ENCODE measurements at places on chromosomes 3 and 15.

GRCh38 chr15:60344987-60345386 lies 52.8 kb downstream of the ANXA2 start:
- no peak for DNase-seq

DNA sequence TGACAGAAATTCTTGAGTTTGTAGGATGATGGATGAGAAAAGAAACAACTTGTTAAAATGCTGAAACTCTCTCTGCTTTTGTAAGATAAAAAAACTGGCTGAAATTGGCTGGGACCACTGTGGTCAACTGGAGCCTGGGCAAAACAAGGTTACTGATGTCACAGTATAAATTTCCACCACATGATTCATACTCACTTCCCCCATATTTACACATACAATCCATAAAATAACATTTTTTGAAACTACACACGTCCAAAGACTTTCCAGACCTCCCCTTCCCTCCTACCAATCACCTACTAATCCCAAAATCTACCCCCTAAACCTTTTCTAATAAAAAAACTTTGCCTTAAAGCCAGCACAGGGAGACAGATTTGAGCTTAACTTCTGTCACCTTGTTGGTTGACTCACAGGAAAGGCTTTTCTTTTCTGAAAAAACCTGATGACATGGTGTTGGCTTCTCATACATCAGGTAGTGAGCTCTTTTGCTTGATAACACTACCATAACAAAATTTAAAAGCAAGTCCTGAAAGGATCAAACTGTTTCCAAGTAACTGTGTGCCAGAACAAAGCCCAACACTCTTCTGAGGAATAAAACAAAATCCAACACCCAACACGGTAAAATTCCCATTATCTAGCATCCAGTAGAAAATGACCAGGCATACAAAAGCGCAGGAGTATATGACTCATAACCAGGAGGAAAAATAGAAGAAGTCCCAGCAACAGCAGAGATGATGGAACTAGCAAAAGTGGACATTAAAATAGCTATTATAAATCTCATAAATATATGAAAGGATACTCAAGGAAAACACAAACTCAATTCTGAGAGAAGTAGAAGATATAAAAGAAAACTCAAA lies 87.3 kb upstream of the SNRK start:
- no peak for DNase-seq

DNA sequence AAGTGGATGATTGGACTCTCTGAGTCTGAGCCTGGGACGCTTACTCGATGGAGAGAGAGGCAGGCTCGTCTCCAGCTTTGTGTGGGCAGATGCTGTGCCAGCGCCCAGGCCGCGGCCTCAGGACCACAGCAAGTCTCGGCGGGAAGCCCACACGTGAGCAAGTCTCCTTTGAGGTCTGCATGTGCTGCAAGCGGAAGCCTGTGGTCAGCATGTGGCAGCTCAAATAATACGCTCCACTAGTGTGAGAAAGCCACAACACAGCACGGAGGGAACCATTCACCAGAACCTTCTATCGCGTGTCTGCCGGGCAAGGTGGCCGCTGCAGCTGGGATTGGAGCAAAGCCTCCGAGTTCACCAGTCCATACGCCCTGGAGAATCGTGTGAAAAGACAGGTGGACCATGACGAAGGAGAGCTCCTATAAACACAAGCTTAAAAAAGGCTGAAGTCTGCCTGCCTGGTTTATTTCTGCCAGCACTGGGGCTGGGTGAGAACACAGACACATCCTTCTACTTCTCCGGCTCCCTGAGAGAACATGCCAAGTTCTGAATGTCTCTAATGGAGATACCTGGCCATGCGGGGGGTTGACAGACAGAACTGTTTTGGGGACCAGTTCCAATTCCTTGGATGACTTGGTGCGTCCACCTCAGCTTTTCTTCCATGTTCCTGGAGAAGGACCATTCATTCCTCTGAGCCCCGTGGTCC lies 82.0 kb upstream of the LRIG1 start:
- DNase-seq: no peak

DNA sequence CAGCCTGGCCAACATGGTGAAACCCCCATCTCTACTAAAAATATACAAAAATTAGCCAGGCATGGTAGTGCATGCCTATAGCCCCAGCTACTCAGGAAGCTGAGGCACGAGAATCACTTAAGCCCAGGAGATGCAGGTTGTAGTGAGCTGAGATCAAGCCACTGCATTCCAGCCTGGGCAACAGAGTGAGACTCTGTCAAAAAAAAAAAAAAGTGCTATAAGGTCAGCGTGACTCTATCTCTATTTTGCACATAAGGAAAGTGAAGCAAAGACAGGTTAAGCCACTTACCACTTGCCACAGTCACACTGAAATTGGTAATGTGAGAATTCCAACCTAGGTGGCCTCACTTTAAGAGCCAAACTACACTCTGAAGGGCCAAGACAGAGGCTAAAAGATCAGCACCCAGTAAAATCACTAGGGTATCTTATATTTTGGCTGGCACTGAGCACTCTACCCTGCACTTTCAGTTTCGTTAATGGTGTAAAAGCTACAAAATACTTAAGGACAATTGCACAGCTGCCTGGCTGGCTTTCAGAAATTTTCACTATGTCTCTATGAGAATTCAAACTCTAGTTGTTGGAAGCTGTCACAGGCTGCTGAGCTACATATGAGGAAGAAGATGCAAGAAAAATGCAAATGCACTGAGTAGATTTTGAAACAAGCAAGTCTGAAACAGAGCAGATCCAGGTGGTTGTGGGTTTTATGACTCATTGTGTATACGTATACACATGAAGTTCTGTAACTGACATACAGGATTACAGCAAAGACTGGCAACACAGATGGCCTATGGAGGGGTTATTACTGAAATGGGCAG lies 32.7 kb downstream of the TRANK1 start:
- no peak for DNase-seq

DNA sequence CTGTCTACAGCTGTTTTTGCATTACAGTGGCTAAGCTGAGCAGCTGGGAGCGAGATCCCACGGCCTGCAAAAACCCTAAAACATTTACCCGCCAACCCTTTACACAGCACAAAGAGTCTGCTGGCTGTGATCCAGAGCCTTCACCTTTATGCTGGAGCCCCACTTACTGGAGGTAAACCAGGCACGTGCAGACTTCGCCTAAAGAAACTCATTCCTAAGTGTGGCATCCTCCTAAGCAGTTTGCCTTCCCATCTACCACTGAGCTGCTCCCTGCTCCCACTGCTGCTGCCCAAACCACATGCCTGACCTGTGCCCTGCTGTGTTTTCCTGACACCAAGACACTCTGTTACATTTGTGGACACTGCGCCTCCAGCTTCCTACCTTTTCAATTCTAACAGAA lies 53.0 kb downstream of the CHSY1 start:
- no peak for DNase-seq

- no peak for DNase-seq
Observed at GRCh38 chr3:50120364-50121071, 31.8 kb downstream of the RBM5 start.

DNA sequence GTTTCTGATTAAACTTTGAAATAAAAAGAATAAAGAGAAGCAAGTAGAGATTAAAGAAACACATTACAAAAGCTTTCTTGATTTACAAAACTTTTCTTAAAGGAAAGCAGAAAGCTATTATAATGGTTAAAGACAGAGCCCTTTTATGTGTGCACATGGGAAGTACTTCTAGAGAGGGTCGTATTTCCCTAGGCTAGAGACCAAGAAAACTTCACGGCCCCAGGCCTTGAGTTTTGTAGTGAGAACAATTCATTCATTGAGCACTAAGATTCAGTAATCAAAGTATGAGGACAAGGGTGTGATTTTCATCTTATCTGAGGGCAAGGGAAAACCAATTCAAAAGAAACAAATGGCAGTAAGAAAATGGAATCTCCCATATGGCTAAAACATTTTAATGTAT lies 854.1 kb downstream of the ROBO1 start:
- DNase-seq: no peak

- no peak for DNase-seq
Observed at GRCh38 chr3:55118451-55118850, 190.6 kb upstream of the LRTM1 start.

DNA sequence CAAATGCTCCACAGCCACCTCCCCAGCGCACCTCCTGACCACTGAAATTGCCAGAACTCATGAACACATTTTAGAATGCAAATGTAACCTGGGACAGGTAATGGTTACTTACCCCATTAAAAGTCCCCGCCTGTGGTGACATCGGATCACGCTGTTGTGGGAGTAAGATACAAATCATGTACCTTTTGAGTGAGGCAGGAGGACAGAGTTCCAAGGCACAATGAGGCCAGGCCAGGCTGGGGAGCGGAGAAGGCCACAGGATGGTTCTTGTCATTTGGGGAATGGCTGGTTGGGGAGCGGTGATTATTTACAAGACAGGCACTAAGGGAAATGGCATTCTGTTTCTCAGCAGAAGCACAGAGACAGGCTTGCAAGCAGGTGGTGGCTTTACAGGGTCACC lies 490.0 kb downstream of the EDEM1 start:
- no peak for DNase-seq

DNA sequence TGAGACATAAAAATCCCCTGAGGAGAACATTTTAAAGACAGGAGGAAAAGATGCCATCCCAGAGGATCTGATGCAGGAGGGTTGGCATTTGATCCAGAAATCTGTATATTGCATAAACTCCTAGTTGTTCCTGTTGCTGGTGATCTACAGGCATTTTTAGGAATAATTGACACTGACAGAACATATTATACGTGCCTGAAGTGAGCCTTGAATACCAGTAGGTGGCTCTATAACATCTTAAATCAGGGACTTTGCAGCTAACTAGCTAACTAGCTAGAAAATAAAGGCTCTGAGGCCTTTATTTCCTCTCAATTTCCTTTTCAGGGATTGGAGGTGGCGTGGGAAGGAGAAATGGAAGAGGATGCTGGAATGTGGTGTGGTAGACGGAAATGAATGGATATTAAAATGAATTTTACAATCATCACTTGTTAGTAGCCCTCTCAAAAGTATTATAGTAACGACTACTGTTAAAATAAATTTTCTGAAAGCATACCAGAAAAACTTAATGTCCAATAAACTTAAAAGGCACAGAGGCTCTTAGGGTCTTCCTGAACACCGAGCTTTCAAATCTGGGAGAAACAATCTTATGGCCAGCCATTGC lies 73.8 kb upstream of the ZBED2 start:
- no peak for DNase-seq

DNA sequence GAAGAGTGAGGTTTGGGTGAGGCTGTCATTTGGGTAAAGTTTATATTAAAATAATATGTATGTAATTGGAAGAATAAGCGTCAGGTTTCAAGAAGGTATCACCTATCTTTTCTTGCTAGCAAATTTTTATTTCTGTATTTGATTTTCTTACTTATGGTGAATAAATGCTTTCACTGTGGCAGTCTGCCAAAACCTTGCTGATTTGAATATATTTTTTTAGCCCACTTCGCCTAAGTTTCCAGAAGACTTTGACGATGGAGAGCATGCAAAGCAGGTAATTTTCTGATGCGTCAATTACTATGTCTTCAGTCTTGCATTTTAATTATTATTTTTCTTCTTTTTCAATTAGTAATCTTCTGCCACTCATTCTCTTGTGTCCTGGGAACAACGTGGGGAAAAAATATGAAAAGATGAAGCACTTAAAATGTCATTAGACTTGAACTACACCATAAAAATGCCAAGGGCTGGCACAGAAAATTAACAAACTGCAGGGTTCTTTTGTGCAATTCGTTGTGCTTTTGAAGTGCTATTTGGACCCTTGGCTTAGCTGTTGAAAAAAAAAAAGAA lies 40.4 kb downstream of the SRP14 start:
- DNase-seq: no peak

- DNase-seq: no peak
Observed at GRCh38 chr3:134249296-134249841, 1.3 kb downstream of the RYK start.

DNA sequence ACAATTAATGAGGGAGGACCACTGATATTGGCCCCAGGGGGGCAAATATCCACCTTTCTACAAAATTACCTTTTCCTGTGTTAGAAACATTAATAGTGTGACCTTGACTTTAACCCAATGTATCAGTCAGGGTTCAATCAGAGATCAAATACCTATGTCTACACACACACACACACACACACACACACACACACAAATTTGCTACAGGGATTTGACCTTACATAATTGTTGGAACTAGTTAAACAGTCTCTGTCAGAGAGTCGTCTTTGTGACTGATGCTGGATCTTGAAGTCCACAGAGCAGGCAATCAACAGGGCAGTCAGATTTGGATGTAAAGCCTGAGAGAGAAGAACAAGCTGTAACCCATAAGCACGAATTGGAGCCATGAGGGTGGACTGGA lies 32.5 kb downstream of the TM4SF4 start:
- no peak for DNase-seq

- no peak for DNase-seq
Observed at GRCh38 chr15:94295275-94295674, 63.9 kb downstream of the MCTP2 start.

DNA sequence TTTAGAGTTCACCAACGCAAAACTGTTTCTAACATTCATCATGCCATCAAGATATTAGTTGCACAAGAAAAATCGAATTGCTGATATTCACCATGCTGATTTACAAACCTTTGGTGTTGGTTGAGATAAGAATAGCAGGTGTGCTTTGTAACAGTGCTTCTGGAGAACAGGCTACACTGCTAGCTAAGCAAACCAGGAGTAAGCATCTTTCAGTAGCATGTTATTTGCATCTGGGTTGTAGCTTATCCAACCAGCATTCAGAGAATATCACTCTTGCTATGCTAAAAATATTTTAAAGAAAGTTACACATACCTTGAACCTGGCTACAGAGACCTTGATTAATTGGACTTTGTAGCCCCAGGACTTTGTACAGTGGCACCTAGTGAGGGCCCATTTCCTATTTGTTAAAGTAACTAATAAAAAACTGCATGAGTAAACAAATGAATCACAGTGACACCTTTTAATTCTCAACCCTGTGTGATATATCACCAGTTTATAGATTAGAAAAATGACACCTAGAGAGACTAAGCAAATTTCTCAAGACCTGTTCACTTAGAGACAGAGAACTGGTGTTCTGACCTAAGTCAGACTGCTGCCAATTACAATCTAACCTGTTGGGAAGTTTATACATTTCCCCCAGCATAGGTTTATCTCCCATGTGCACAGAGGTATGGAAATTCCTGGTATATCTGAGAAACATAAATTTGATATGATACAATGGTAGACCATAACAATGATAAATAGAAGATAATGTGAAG lies 435.5 kb upstream of the TGFBR2 start:
- no peak for DNase-seq

GRCh38 chr3:122912772-122913538 lies 114.6 kb downstream of the SEMA5B start:
- no peak for DNase-seq

Measured in left ventricle myocardium superior (tissue), 1 donor.